ENCODE measurements at places on chromosomes 1 and 21. TPM values are rescaled to one million over a fixed set of nuclear protein-coding genes. Genes with fewer than 3 reads are reported as not detected.

DNA sequence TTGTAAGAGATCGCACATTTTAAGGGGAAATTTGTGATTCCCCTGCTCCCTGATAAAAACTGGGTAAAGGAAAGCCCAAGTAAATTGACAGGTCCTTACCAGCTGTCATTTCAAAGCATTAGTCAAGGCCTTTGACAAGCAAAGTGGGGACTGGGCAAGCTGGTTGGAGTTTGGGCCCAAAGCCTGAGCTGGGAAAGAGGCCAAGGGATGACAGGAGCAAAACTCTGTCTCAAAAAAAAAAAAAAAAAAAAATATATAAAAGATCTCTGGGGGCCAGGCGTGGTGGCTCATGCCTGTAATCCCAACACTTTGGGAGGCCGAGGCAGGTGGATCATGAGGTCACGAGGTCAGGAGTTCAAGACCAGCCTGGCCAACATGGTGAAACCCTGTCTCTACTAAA is 36.9 kb downstream of the SLC2A1 start:
- no peak for DNase-seq

- no peak for DNase-seq
Measured at GRCh38 chr1:17976854-17977253, 130.7 kb upstream of the IGSF21 start.

GRCh38 chr21:43611598-43612369 is 47.5 kb downstream of the HSF2BP start:
- peak; percentile 64 for DNase-seq

- no peak for DNase-seq
Measured at GRCh38 chr1:51487628-51488027, 31.4 kb downstream of the EPS15 start.

DNA sequence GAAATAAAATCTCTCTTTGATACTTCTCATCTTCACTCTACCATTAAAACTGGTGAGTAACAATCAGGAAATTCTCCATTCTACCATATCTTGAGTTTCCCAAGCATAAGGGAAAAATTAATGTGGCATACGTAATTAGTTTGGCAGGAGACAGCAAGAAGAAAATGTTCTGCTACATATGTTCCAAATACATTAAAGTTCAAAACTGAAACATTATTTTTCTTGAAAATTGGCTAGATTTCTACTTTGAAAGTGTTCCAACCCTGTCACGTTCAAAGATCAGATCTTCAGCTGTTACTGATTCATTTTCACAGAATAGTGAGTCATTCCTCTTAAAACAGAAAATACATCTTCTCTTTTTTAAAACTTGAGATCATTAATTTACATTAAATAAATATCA is 48.5 kb downstream of the PIGK start:
- DNase-seq, result no peak

DNA sequence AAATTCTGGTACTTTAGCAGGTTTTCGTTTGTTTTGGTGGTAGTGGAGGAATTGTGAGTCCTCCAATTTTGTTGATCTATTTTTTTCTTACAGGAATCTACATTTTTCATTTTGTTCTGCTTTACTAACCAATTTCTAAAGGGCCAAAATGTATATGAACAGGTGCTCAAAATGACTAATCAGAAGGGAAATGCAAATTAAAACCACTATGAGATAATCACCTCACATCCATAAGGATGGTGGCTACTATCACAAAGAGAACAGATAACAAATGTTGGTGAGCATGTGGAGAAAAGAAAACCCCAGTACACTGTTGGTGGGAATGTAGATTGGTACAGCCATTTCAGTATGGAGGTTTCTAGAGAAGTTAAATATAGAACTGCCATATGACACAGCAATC is 134.2 kb downstream of the LMO4 start:
- DNase-seq, result no peak

DNA sequence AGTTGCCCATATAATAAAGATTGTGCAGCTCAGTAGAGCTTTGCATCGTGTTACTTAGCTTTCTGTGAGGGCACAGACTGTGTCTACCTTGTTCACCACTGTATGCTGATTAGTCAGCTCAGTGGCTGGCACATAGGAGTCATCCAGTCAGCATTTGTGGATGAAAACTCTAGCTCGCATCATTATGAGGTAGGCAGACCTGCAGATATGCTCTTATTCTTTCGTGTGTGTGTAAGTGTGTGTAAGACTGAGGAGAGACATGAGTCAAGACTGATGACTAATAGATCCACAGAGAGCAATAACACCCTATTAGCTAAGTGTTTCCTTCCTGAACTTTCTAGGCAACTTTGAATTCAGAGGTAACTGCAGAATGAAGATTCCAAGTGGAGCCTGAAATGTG is 17.1 kb downstream of the TTF2 start:
- no peak for DNase-seq

DNA sequence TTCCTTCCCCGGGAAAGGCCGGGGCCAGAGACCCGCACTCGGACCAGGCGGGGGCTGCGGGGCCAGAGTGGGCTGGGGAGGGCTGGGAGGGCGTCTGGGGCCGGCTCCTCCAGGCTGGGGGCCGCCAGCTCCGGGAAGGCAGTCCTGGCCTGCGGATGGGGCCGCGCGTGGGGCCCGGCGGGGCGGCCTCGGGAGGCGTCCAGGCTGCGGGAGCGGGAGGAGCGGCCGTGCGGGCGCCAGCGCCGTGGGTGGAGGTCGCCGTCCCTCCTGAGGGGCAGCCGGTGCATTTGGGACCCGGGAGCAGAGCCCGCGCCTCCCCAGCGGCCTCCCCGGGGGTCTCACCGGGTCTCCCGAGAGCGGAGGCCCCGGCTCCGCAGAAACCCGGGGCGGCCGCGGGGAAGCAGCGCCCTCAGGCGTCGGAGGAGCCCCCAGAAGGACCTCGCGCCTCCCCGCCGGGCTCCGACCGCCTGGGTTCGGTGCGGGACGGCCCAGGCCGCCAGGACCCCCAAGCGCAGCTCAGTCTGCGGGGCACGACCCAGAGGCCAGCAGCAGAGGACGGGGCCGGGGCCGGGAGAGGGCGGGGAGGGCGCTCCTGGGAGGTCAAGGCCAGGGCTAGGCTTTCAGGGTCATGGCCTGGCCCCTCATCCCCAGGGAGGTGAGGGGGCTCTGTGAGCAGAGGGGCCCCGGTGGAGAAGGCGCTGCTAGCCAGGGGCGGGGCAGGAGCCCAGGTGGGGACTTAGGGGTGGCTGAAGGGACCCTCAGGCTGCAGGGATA is 7.2 kb upstream of the SLX9 start:
- peak; percentile 42 for DNase-seq

- DNase-seq, result no peak
Measured at GRCh38 chr1:171257607-171258076, 9.3 kb downstream of the FMO1 start.

Gene CLDN19
- not detected for total RNA-seq

Gene C1QA
- not detected for total RNA-seq

Gene TMPRSS3
- total RNA-seq, result not detected

Gene AMY1B
- not detected for total RNA-seq

Gene S100A10
- 4.1 TPM for total RNA-seq

Gene GBP2
- not detected for total RNA-seq

Measured in OCI-LY7 (cell line).